ENCODE measurements at places on chromosomes 1 and 21. TPM values are rescaled to one million over a fixed set of nuclear protein-coding genes. Genes with fewer than 3 reads are reported as not detected.

CLK2 gene
- 15.0 TPM for total RNA-seq

TMEM200B gene
- total RNA-seq: 0.49 TPM

BNIPL gene
- 0.25 TPM for total RNA-seq

DISC1 gene
- 4.4 TPM for total RNA-seq

AUNIP gene
- total RNA-seq: 0.98 TPM

RAD54L gene
- total RNA-seq: 1.5 TPM

FCRL1 gene
- under 0.01 TPM for total RNA-seq

FAM163A gene
- total RNA-seq: 0.25 TPM

IVNS1ABP gene
- 149 TPM for total RNA-seq

OVAAL gene
- not detected for total RNA-seq

DDAH1 gene
- 59.5 TPM for total RNA-seq

AIM2 gene
- total RNA-seq: 13.3 TPM

HOOK1 gene
- total RNA-seq: 11.3 TPM

HPCAL4 gene
- total RNA-seq: 51.4 TPM

NEGR1 gene
- 47.5 TPM for total RNA-seq

NBPF4 gene
- not detected for total RNA-seq

F11R gene
- total RNA-seq: 6.6 TPM

PLA2G2C gene
- total RNA-seq: not detected

SPATA1 gene
- total RNA-seq: 0.74 TPM

HFM1 gene
- total RNA-seq: 33.9 TPM

E2F2 gene
- total RNA-seq: 0.74 TPM

RPE65 gene
- total RNA-seq: under 0.01 TPM

PYHIN1 gene
- 0.25 TPM for total RNA-seq

OR2M3 gene
- total RNA-seq: under 0.01 TPM

DNAJC28 gene
- total RNA-seq: 3.0 TPM

CADM3 gene
- 136 TPM for total RNA-seq

ASPM gene
- 6.1 TPM for total RNA-seq

FASLG gene
- not detected for total RNA-seq

SPRR3 gene
- total RNA-seq: not detected

OLIG2 gene
- total RNA-seq: 15.2 TPM

PLCH2 gene
- total RNA-seq: 9.1 TPM

SPRR2A gene
- total RNA-seq: not detected

HLCS gene
- 19.2 TPM for total RNA-seq

CA14 gene
- total RNA-seq: 1.7 TPM

COL11A1 gene
- 27.3 TPM for total RNA-seq

LRRC7 gene
- total RNA-seq: 215 TPM

KLHL17 gene
- total RNA-seq: 7.1 TPM

DDR2 gene
- 5.2 TPM for total RNA-seq

TMEM125 gene
- 0.49 TPM for total RNA-seq

FCGR2B gene
- total RNA-seq: 0.25 TPM

PLPPR5 gene
- 56.8 TPM for total RNA-seq

BCL2L15 gene
- total RNA-seq: 0.74 TPM

KRTAP19-1 gene
- not detected for total RNA-seq

KRTAP22-2 gene
- not detected for total RNA-seq

RPAP2 gene
- 16.2 TPM for total RNA-seq

C1orf115 gene
- 37.1 TPM for total RNA-seq

TFF2 gene
- total RNA-seq: not detected

RIPK4 gene
- not detected for total RNA-seq

TMCC2 gene
- total RNA-seq: 27.5 TPM

MACO1 gene
- total RNA-seq: 56.3 TPM

CRYAA gene
- total RNA-seq: not detected

ADGRB2 gene
- 60.2 TPM for total RNA-seq
